H9 (cell line): ENCODE measurements at places on chromosomes 3 and 15.

- DNase-seq, result no peak
These were observed 157.2 kb downstream of the LRRC28 start for GRCh38 chr15:99408236-99409096.

DNA sequence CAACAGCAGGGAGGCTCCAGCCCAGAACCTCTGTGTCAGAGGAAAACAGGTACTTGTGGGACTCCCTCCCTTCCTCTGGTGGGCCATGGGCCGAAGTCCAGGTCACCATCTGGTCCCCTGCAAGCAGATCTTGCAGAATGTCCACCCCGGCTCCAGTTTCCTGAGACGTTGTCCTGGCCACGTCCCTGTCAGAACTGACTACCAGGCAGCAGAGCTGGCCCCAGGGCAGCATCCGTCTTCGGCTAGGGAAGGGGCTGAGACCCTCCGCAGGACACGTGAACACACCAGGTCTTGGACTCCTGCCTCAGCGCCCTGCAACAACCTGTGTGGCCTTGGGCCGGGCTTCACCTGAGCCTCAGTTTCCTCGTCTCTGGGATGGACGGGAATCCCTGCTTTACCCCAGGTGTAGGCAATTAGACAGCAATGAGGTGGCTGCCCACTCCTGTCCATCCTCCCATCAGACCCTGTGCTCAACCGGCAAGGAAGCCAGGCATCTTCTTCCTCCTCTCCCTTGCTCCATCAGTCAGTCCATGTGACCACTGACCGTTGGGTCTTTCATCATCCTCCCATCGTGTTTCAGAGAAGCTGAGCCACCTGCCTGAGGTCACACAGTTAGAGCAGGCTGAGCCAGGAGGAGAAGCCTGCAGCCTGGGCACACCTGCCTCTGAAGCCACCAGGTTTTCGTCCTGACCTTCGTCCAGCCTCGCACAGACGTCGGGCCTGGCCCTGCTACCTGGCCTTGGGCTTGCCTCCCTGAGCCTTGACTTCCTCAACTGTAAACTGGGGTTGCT, 8.9 kb upstream of the PRKCD start:
- no peak for DNase-seq

- no peak for DNase-seq
These were observed 39.4 kb upstream of the APEH start for GRCh38 chr3:49634736-49635135.

DNA sequence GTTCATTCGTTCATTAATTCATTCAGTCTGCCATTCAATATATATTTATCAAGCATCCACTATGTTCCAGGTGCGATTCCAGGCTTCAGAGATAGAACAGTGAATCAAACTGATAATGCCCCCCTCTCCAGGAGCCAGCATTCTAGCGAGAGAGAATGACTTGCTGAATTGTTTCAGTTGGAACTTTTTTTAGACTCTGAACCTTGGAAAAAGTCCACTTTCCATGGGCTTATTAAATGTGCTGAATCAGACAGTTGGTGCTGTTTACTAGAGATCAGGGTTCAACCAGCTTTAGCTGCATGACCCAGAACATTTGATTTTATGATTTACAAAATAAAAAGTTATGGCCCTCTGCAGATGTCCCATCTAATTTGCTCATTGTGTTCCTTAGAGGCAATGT, 213.2 kb downstream of the THSD4 start:
- no peak for DNase-seq

DNA sequence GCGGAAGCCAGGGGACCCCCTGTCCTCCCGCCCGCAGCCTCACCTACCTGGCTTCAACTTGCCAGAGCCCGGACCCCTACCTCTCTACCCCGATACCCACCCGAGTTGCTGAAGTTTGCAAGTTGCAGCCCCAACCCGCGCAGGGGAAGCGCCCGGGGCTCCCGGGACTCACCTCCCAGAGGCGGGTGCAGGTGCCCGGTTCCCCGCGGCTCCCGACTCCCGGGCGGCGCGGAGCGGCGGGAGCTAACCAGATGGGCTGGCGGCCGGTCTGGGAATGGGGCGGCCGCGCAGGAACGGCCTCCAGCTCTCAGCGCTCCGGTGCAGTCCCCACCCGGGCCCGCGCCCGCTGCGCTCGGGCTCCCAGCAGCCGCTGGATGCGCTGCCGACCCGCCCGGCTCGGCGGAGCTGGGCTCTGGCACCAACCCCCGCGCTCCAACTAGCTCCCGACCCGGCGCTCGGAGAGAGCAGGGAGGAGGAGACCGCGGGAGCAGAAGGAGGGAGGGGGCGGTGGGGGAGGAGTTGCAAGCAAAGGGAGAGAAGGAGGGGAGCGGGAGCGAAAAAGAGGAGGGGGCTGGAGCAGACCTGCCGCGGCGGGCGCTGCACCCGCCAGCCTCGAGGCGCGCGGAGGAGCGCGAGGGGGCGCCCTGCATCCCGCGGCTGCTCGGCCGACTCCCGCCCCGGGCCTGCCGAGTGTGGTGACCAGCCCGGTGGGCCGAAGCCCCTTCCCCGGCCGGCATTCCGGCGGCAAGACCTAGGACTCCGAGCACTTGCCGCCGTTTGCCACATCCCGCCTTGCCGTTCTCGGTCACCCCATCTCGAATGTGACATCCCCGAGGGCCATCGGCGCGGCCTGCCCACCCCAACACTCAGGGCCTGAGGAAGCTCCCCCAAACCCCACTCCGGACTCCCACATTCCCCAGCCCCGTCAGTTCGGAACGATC, at the start of gene SEMA5B:
TSS of gene SEMA5B (minus strand) at position 472 of the 941 bp plus-strand sequence. CDS start 66,500 bp downstream, outside the sequence.
- peak; percentile 88 for DNase-seq

GRCh38 chr3:120560304-120561250, 35.6 kb upstream of the NDUFB4 start:
- DNase-seq, result peak; percentile 55

GRCh38 chr3:197936819-197937384, 13.1 kb upstream of the RPL35A start:
- DNase-seq, result no peak

DNA sequence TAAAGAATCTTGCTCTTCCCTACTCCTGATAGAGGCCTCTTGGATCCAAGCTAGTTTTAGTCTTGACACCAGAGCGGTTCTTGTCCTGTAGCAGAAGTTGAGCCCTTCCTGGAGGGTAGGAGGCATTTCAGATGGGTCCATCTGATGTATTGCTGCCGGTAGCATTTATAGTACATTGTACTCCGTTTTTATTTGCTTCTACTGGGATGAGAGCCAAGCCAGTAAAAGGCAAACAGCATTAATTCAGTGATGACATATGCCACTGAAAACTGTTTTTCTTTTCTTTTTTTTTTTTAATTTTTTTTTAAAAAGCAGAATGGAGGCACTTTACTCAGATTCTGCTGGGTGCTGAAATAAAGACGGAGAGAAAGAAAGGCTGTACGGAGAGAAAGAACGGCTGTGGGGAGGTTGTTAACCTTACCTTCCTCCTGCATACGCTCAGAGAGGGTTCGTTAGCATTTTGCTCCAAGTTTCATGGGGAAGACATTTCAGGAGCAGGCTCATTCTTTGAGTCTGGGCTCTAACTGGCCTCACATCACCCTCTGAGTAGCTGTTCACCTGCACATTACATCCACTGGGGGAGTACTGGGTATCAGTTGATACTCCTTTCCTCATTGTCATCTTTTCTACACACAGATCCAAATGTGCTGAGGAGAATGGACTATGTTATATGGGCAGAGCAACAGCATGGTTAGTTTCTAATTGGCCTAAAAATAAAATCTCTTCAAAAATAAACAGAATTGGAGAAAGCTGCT, 161.5 kb downstream of the FEZF2 start:
- no peak for DNase-seq

DNA sequence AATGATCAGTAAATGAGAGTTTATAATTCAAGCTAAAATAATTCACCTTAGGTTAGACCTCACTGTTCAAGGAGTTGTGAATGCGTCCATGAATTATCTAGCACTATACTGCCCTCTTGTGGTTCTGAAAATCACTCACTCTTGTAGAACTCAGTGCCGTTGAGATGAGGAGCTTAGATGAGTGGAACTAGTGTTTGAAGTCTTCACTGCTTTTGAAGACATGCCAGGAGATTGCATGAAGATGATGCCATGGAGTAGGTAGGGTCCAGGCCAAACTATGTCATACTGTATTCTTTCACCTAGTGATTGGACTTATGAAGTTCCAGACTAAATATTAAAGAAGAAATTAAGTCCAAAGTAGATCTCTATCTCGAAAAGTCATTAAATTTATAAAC, 28.8 kb downstream of the LYSMD4 start:
- no peak for DNase-seq

DNA sequence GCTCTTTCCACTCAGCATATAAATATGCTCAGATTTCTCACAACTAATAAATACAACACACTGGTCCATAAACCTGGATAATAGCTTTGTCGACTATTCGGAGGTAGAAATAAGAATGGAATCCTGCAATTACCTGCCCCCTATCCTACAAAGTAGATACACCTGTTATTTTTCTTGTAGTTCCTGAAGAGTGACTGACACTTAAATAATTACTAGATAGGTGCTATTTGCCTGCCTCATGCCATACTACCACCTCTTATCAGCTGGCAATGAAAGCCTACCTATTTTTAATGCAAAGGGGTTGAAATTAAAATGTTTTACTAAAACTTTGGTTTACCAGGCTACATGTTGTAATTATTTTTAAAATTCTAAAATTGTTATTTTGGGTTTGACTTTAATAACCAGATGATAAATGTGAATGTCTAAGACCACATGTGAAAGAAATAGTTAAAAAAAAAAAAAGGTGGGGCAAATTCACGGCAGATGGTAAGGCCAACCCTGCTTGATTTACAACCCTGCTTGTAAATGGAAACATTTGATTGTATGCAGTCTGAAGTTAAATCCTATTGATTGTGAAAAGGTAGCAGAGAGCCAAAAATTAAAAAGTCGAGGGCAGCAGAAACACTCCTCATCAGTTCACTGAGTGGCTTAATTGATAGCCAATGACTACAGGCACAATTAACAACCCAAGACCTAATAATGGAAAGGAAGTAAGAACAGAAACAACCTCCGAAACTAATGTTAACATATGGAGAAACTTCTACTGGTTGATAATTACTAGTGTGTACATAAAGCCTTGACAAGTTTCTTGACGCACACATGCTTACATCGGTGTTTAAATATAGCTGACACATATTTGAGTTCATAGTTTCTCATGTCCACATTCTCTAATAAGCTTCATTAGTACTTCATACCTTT, 8.9 kb downstream of the PEAK1 start:
- no peak for DNase-seq

GRCh38 chr3:129228891-129229585, 20.4 kb upstream of the COPG1 start:
- peak; percentile 69 for DNase-seq

DNA sequence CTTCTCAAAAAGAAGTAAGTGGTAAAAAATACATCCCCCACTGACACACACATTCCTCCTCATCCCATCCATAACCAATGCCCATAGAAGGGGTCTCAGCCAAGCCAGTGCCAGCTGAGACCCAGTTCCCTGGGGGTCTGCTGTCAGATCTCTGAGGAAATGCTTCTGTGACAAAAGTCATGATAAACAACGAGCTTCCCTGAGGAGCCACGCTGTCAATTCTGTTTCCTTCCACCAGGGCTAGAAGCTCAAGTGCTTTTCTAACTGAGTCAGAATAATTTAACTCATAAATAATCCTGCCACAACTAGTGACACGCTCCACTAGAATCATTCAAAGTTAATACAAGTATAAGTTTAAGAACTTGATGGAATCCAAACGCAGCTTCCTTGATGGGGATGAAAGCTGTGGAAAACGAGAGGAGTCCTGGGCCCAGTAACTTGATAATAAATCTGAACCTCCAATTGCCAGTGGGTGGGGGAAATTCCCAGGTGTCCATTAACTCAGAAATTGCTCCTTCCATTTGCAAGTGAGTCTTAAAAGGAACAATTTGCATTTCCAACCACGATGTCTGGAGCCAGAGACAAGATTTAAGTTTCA, 348.7 kb upstream of the LMCD1 start:
- no peak for DNase-seq

DNA sequence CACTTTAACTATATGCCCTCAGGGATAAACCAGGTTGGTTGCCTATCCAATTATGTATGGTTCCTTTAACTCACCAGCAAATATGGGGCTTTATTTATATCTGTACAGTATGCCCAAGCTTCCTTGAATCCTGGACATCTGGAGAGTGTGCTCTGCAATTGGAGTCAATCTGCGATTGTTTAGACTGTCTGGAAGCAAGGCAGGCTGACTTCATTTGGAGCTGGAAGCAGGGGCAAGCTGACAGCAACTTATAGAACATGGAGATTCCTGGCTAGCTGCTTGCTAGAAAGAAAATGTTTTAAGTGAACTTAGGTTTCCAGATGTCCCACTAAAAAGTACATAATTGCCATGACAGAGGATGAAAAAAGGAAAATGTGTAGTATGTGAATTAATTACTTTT, 63.7 kb upstream of the TPRG1 start:
- no peak for DNase-seq

DNA sequence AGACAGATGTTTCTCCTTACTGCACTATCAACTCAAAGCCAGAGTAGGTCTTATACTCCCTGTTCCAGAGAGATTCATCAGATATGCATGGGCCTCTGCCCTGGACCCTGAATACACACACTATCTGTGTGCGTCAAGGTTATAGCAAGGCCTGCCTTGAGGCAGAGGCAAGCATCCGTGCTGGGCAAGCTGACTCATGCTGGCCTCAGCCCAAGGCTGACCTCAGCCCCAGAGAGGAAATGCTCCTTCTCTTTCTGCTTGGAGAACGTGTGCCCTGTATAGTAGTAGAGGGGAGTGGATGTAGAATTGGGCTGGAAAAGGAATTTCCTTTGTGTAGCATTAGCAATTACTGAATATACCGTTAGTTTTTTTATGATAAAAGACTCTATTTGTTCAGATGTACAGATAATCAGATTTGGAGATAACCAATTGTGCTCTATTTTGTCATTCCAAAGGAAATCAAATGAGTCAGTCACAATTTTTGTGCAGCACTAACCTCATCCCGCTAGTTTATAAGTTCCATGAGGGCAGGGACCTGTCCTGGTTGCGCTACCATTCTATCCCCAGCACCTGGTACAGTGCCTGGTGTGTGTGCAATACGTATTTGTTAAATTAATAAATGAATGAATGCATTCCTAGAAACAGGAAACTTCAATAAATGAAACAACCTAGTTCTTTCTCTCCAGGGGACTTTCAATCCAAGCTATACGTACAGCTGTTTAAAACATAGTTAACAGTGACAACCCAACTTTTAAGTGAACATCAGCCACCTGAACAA, 13.3 kb upstream of the PAQR9 start:
- peak; percentile 45 for DNase-seq

DNA sequence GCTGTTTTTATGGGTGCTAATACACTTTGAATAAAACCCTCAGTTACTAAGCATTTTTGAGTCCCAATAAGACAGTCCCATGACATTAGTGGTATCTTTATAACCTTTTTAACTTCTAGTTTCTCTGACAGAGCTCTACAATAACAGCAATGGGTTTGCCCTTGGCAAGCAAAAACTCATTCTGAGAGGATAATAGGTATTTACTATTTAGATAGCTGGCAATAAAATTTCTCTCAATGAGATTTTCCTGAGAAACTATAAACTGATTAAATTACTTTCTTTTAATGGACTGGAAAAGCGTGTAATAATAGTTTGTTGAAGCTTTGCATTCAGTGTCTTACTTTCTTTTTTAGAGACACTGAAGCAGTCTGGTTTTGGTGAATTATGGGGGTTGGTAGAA, 168.0 kb upstream of the MLF1 start:
- DNase-seq, result no peak
